ENCODE measurements at places on chromosomes 1 and 21. TPM values are rescaled to one million over a fixed set of nuclear protein-coding genes. Genes with fewer than 3 reads are reported as not detected.

The FHAD1 gene
- total RNA-seq: 2.4 TPM

GRCh38 chr21:26212220-26212619, 41.6 kb upstream of the APP start:
- DNase-seq: no peak

GRCh38 chr21:34085129-34085528, 11.8 kb downstream of the MRPS6 start:
- DNase-seq: no peak

DNA sequence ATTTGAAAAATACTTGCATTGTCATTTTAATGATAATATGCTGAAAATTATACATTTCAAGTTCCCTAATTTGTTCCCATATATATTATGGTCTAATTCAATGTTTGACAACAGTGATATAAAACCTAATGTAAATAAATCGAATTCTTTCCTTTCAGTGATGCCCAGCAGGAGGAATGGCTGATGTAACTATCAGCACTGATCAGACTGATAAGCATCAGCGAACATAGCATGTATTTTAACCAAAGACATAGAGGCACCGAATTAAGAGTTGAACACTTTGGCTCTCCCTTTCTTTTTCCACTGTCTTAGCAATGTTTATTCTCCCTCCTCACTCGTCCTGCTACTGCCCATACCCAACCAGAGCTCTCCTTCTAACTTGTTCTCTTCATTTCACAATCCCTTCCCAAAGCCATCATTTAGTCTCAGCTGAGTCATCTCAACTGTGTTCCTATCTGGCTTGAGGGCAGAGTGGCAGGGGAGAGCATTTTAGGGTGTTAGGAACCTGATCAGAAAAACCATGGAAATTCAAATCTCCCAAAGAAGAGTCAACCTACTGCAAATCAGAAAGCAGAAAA, 58.8 kb upstream of the C1orf115 start:
- DNase-seq: no peak

Data from upper lobe of right lung (tissue), 1 donor.